ENCODE measurements at places on chromosomes 11 and 22. TPM values are rescaled to one million over a fixed set of nuclear protein-coding genes. Genes with fewer than 3 reads are reported as not detected.

GRCh38 chr11:75428281-75428724 is 4.7 kb downstream of the KLHL35 start:
- no peak for DNase-seq

GRCh38 chr22:49935561-49935960 is 17.1 kb downstream of the CRELD2 start:
- DNase-seq = no peak

The POU2AF2 gene
- polyA plus RNA-seq = not detected

DNA sequence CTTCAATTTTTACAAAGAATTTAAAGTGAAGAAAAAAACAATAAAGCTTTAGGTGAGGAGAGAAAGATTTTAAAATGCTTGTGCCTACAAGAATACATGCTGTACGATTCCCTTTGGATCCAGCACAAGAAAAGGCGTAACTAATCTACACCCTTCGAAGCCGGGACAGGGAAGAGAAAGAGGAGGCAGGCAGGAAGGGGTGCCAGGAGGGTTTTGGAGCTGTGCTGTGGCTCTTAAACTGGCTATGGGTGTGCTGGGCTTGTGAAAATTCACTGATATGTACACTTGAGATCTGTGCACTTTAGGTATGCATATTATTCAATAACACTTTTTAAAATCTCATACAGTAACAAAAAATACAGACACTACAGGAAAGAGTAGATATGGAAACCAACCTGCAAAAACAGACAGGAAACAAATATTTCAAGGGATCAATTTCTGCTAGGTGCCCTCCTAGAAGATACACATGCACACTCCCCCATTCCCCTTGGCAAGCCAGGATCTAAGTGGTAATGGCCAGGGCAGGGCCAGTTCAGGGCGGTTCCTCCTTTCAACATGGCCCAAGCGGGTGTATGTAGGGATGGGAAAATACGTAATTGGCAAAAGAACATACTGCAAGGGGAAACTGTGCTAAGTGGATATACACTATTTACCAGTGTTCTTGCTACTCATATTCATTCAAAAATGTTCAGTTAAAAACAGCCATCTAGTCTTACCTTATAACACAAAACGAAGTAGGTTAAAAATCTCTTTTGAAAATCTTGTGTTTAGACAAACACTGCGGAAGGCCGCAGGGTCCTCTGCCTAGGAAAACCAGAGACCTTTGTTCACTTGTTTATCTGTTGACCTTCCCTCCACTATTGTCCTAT is 54.2 kb downstream of the PACSIN2 start:
- DNase-seq = no peak

DNA sequence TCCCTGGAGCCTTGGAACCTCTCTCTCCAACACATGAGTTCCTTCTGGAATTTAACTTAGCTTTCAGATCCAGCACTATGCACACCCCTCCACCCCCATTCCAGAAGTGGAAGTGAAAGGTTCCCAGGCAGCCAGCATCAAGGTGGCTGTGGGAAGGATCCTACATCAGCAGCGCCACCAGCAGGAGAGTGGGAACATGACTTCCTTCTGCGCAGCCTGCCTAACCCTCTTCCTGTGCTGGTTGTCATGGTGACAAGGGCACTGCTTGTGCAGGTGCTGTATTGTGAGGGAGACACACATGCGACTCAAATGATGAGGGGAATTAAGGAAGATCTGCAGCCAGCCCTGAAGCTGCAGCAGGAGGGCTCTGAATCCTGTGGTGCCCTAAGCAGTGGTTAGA is 904.5 kb upstream of the API5 start:
- peak; percentile 34 for DNase-seq

DNA sequence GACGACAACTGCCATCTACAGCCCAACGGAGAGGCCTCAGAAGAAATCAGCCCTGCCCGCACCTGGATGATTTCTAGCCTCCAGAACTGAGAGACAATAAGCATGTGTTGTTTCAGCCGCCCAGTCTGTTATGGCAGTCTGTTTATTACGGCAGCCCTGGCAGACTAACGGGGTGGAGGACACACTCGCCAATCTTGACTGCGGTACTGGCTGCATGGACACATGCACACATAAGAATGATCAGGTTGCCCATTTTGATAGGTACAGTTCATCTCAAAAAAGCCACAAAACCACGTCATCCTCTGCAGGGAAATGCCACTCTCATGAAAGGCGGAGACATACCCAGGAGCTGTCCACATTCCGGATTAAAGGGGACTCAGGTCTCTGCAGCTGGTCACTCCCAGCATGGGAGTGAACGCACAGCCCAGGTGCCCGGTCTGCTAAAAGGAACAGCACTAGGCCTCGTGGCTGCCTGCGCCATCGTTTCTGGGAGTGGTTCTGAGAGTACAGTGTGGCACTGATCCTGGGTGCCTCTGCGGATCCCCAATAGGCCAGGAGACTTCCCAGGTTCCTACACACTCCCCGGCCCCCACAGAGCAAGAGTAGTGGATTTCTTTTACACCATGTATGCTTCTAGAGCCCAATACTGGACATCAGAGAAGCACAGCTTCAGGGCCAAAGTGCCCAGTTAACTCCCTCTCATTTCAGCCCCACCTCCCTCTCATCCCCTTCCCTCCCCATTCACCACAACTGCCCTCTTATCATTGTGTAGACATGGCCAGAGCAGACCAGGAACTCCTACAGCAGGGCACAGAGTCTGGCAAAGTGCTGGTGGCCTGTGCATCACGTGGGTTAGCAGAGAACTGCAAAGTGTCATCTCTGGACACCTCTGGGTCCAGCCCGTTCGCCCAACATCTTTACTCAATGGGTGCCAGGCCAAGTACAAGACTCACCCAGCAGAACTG is 11.7 kb upstream of the COMT start:
- no peak for DNase-seq

The ART1 gene
- polyA plus RNA-seq = not detected

The CHST1 gene
- polyA plus RNA-seq = not detected

The GSTT2B gene
- polyA plus RNA-seq = 11.3 TPM

The OR6T1 gene
- not detected for polyA plus RNA-seq

The PRR5L gene
- 25.0 TPM for polyA plus RNA-seq

The ISX gene
- polyA plus RNA-seq = not detected

DNA sequence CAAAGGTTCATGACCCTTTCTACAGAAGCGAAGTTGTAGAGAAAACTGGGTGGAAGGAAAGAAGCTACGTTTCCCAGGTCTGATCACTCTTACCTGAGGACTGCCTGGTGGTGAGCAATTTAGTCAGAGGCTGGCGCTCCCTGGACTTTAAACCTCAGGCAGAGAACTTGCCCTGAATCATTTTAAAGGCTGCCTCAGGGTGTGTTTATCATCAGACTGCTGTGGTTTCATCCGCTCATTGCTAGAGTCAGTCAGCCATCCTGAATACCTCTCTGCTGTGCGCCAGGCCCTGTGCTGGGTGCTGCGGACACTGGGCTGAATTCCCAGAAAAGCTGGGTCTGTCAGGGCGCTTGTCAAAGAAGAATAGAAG is 2.7 kb downstream of the DTX4 start:
- peak; percentile 85 for DNase-seq

GRCh38 chr11:79525257-79525656 is 84.4 kb upstream of the TENM4 start:
- no peak for DNase-seq

DNA sequence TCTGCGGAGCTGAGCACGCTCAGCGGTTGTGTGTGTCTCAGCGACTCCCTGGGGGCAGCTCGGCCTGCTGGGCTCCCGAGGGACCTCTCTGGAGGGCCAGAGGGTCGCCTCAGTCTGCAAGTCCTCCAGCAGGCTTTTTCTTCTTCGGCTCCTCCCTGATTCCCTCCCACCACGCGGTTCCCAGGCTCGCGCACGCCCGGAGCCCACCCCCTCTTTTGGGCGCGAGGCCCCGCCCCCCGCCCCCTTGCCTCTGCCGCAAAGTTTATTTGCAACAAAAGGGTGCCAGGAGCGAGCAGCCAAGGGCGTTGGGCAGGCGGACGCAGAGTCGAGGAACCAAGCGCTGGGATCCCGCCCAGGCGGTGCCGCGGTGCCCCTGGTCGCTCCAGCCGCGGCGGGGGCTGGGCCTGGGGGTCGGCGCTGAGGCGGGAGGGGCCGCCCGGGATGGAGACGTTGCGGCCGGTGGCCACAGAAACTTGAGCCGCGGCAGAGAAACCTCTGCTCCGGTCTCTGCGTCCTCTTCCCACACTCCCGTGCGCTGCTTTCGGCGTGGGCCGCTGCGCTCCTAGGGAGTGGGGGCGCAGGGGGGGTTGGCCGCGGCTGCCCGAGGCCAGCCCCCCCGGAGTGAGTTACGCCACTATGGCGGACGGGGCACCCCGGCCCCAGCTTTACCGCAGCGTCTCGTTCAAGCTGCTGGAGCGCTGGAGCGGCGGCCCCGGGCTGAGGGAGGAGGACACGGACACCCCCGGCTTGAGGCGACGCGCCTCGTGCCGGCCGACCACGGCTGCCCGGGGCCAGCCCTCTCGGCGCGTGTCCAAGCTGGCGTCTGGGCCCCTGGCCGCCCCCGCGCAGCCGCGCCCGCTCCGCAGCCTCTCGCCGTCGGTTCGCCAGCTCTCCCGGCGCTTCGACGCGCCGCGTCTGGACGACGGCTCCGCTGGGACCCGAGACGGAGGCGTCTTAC is at the start of gene ARHGEF17:
Gene ARHGEF17 (plus strand): TSS at position 274 of the 958 bp plus-strand sequence. CDS start 363 bp downstream, at position 637.
- peak; percentile 20 for DNase-seq

GRCh38 chr22:33427461-33427860 is 369.3 kb upstream of the SYN3 start:
- no peak for DNase-seq

GRCh38 chr11:41392596-41392995 is 66.9 kb downstream of the LRRC4C start:
- DNase-seq = no peak

The NFRKB gene
- 7.2 TPM for polyA plus RNA-seq

GRCh38 chr11:15772547-15772946 is 583.8 kb downstream of the SOX6 start:
- no peak for DNase-seq

The TRPM5 gene
- polyA plus RNA-seq = not detected

DNA sequence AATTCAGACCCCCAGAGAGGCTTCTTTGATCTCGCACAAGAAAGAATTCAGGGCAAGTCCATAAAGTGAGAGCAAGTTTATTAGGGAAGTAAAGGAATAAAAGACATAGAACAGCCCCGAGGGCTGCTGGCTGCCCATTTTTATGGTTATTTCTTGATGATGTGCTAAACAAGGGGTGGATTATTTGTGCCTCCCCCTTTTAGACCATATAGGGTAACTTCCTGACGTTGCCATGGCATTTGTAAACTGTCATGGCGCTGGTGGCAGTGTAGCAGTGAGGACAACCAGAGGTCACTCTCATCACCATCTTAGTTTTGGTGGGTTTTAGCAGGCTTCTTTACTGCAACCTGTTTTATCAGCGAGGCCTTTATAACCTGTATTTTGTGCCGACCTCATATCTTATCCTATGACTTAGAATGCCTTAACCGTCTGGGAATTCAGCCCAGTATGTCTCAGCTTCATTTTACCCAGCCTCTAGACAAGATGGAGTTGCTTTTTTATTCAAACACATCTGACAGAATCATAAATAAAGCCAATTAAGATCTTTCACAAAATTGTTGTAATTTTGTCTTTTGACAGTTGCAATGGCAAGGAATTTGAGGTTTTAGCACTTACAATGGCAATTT is 7.6 kb downstream of the DDIAS start:
- DNase-seq = no peak

DNA sequence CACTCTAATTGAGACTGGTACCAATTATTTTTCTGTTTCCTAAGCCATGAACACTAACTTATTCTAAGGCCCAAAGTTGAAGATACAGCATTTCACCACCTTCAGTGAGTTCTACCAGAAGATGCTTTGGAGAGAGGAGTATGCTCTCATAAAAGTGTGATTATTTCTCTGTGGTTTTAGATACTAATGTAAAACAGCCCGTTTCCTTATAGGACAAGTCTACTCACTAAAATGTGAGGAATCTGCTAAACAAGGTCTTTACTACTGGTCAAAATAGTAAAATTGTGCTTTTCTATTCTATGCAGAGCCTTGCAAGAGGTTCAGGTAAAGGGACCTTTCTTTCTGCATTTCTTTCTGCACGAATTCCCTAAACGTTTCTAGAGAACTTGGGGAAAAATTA is 2.4 kb downstream of the LGR4 start:
- no peak for DNase-seq

The TLCD5 gene
- polyA plus RNA-seq = 4.1 TPM

The GPHA2 gene
- 0.27 TPM for polyA plus RNA-seq

The TRIM3 gene
- 11.3 TPM for polyA plus RNA-seq

DNA sequence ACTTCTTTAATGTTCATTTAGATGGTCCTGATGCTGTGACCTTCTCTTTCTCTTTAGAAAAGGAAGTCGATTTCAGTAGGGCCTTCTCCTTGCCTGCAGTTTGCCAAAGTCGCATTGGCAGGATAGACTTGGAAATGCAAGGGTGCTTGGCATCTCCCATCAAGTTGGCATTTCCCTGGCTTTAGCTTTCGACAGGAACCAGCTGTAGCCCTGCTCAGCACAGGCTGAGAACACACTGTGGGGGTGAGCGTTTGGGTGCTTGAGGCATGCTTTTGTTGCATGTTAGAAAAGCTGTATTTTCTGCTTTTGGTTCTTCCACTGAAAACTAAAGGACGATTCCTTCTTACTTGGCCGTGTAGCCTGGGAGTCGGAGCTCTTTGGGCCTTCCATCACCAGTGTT is 37.7 kb downstream of the LDLRAD3 start:
- no peak for DNase-seq

- no peak for DNase-seq
Observed at GRCh38 chr11:67450796-67451657, 1.5 kb downstream of the GPR152 start.

The MAJIN gene
- polyA plus RNA-seq = not detected

The IPO7 gene
- 28.7 TPM for polyA plus RNA-seq
